Ascending aorta (tissue), 2 donors: ENCODE measurements at places on chromosomes 12 and 14.

GRCh38 chr12:264269-264668 is 1.6 kb upstream of the SLC6A13 start:
- no peaks in the 10 kb centered on the region for H3K4me1 ChIP-seq
- H3K27ac ChIP-seq: no peak overlapping the region
- H3K36me3 ChIP-seq: no peaks in the 10 kb centered on the region
- no peak for DNase-seq
- H3K4me3 ChIP-seq: no peak overlapping the region

- H3K27ac ChIP-seq: no peak overlapping the region
- no peak overlapping the region for H3K4me3 ChIP-seq
- H3K4me1 ChIP-seq: no peaks in the 10 kb centered on the region
- no peaks in the 10 kb centered on the region for H3K36me3 ChIP-seq
These were observed 298.2 kb downstream of the TMEM132D start for GRCh38 chr12:129605666-129606065.

DNA sequence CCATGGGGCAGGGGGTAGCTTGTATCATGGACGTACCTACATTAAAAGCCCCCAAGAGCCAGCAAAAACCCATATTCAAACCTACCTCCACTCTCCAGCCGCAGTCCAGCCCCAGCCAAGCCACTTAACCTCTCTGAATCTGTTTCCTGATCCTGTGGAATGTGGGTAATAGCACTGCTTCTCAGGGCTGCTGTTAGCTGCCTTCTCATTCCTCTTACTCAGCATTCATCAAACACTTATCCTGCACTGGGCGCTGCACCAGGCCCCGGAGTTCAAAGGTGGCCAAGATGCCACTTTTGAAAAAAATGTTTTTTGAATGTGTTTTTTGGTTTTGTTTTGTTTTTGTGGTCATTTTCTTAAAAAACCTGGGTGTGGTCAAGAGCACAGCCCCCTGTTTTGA is 237.4 kb downstream of the CHST11 start:
- H3K4me1 ChIP-seq: peaks cover 22% of the 10 kb centered on the region
- H3K4me3 ChIP-seq: no peak overlapping the region
- H3K36me3 ChIP-seq: no peaks in the 10 kb centered on the region
- no peaks in the 10 kb centered on the region for H3K27me3 ChIP-seq

DNA sequence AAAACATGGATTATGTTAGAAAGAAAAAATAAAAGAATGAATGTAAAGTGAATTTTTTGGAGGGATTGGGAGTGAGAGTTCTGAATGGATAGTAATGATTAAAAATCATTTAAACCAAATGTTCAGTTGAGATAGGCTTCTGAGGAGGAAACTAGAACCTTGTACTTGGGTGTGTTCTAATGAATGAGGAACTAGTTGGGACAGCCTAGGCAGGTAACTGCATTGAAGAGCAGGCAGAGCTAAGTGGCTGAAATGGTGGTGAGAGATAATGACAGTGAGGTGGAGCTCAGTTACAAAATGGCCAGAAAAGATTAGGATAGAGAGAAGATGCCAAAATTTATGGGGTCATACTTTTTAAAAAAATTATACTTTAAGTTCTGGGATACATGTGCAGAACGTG is 132.9 kb downstream of the ATP23 start:
- no peak for DNase-seq
- H3K27ac ChIP-seq: no peak overlapping the region
- H3K4me1 ChIP-seq: no peaks in the 10 kb centered on the region
- H3K27me3 ChIP-seq: no peaks in the 10 kb centered on the region
- H3K4me3 ChIP-seq: no peak overlapping the region
- H3K36me3 ChIP-seq: no peaks in the 10 kb centered on the region

DNA sequence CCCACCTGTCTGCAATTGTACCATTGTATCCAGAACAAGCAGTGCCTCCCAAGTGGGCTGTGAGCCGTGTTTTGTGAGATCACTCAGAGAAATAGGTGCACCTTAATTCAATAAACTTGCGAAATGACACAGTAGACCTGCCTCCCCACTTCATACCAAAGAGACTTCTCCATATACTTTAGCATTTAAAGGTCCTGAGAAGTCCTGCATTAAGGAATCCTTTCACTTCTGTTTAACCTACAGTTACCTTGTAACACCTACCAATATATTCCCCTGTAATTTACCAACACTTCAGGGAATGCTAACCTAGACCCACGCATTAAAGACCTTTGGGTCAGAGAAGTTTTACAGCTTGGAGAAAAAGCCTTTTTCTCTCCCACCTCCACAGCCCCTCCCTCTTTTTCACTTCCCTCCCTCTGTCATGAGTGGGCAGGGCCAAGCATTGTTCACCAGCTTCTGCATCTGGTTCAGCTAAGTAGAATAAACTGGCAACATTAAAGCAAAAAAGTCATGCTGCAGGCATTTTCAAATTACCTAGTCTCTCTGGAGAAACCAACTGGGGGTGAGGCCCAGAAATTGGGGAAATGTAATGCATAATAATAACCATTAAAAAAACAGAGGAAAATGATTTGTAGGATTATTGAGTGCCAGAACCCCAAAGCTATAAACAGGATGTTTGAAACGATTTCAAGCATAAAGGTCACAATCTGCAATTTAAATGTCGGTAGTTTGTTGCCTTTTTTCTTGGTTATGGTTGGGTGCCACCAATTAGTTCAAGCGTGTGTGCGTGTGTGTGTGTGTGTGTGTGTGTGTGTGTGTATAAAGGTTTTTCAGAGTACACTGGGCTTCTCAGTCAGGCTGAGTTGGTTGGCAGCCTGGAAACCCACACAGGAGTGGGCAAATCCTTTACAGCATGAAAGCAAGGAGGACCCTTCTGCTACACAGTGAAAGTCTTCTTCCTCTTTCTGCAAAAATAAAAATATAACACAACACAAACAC is 13.7 kb upstream of the WSCD2 start:
- H3K27ac ChIP-seq: no peak overlapping the region
- H3K27me3 ChIP-seq: no peaks in the 10 kb centered on the region
- H3K36me3 ChIP-seq: no peaks in the 10 kb centered on the region
- no peaks in the 10 kb centered on the region for H3K4me1 ChIP-seq

DNA sequence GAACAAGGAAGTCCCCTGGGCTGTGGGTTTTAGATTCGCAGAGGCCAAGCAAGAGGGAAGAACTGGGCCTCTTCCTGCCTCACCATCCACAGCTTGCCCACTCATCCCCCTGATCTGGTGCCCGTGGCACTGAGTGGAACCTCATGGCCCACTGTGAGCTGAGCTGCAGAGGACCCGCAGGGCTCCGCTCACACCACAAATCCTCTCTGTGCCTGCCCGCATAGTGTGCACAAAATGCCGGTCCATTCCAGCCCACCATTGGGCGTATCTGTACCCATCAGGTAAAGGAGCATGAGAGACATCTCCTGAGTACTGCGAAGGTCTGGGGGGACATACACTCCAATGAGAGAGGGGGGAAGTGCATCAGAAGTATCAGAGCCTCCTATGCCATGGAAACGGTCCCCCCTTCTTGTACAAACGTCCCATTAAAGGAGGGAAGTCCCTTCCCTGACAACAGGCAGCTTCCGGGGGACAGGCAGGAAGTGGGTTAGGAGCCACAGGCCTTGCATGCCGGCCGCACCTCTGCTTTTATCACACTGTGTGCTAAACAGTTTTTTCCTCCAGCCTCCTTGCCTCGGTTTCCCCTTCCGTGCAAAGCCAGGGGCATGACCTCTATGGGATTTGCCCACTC is 309.4 kb upstream of the DIO3 start:
- no peaks in the 10 kb centered on the region for H3K4me1 ChIP-seq
- H3K27me3 ChIP-seq: no peaks in the 10 kb centered on the region
- H3K27ac ChIP-seq: no peak overlapping the region
- DNase-seq: no peak
- H3K36me3 ChIP-seq: no peaks in the 10 kb centered on the region
- no peak overlapping the region for H3K4me3 ChIP-seq

DNA sequence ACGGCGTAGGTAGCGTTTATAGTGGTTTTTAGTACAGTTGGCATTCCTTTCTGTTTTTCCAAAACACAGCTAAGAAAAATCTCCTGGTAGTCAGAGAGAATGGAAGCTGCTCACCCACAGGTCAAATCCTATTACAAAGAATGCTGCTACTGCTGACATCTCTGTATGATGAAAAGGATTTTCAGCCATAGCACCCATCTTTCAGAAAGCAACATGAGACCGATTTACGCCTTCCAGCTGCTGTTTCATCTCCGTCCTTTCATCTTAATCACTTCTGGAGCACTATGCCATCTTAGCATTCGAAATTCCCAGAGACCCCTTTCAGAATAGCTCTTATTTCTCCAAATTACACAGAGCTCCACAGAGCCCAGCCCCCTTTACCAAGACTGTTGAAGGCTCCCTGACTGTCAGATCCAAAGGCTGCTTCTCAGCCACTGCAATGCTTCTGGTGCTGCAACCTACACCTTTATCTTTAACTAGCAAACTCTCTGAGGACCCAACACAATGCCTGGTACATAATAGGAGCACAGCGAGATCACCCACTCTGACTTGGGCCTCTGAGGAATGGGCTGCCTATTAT is 211.8 kb downstream of the NEDD1 start:
- no peaks in the 10 kb centered on the region for H3K36me3 ChIP-seq
- no peaks in the 10 kb centered on the region for H3K27me3 ChIP-seq
- DNase-seq: no peak
- no peak overlapping the region for H3K4me3 ChIP-seq
- no peaks in the 10 kb centered on the region for H3K4me1 ChIP-seq
- no peak overlapping the region for H3K27ac ChIP-seq

GRCh38 chr14:25406818-25407217 is 356.9 kb upstream of the STXBP6 start:
- DNase-seq: no peak
- H3K27me3 ChIP-seq: no peaks in the 10 kb centered on the region
